ENCODE measurements at places on chromosomes 11 and 22.
A peak's percentile ranks its signal among the peaks of the same experiment; 100 is the strongest.

GRCh38 chr11:44256673-44257291 lies 53.2 kb downstream of the ALX4 start:
- DNase-seq, result no peak

GRCh38 chr22:45242778-45243191 lies 2.1 kb upstream of the KIAA0930 start:
- DNase-seq, result peak; percentile 31

DNA sequence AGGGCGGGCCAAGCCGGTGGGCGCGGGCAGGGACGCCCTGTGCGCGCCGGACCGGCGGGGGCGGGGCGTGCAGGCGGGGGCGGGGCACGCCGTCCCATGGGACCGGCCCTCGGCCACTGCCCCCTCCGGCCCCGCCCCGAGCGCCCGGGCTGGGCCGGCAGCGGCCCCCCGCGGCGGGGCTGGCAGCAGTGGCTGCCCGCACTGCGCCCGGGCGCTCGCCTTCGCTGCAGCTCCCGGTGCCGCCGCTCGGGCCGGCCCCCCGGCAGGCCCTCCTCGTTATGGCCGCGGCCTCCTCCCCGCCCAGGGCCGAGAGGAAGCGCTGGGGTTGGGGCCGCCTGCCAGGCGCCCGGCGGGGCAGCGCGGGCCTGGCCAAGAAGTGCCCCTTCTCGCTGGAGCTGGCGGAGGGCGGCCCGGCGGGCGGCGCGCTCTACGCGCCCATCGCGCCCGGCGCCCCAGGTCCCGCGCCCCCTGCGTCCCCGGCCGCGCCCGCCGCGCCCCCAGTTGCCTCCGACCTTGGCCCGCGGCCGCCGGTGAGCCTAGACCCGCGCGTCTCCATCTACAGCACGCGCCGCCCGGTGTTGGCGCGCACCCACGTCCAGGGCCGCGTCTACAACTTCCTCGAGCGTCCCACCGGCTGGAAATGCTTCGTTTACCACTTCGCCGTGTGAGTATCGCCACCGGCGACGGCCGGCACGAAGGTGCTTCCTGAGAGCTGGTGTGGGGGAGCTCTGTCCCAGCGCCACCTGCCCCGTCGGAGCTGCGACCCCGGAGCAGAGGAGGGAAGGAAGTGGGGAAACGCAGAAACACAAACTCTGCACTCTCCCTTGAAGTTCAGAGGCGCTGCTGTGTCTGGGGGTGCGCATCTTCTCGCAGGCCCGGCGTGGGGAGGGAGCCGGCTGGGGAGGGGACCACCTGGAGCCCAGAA lies at the start of gene KCNQ1:
Gene KCNQ1 (plus strand): TSS at position 188 of the 925 bp plus-strand sequence. CDS start 91 bp downstream, at position 279.
- no peak for DNase-seq

GRCh38 chr11:101474666-101475065 lies 109.1 kb downstream of the TRPC6 start:
- no peak for DNase-seq

- no peak for DNase-seq
Measured at GRCh38 chr22:46446799-46447198, 90.6 kb downstream of the CELSR1 start.

DNA sequence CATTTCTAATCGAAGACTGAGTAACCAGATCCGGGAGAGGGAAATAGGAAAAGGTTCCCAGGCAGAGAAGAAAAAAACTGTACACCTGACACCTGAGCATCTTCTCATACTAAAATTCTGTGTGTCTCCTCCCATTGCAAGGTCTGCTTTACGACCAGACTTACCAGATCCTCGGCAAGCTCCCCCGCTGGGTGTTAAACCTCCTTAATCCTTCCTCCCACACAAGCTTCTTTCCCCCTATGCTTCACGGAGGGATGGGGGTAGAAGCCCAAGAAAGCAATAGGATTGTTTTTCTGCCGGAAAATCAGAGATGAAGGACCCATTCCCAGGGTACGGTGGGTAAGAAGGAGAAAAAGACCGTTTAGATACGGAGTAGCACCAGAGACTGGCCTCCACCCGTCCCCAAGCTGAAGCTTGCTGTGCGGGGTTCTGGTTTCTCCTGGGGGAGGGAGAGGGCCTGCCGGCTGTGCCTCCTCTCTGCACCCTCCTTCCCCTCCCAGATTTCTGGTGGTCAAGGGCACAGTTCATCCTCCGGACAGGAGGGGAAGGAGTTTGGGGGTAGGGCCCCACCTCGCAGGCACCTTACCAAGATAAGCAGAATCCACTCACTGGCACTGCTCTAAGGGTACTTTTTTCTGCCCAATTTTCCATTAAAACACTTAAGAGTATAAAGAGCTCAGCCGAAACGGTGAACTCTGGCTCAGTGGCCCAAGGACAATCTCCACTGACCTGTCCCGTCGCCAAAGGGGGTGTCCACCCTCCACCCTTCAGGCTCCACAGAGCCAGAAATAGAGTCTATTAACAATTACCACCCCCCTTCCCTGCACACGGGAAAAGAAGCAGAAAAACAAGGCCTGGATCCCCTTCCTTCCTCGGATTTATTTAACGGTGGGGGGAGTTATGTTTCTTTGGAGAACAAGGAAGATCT lies 1.2 kb downstream of the TOB2 start:
- DNase-seq, result peak; percentile 87

GRCh38 chr11:73623686-73624085 lies 22.7 kb upstream of the PLEKHB1 start:
- no peak for DNase-seq
